ENCODE measurements at places on chromosomes 5 and 9. TPM values are rescaled to one million over a fixed set of nuclear protein-coding genes. Genes with fewer than 3 reads are reported as not detected.

DNA sequence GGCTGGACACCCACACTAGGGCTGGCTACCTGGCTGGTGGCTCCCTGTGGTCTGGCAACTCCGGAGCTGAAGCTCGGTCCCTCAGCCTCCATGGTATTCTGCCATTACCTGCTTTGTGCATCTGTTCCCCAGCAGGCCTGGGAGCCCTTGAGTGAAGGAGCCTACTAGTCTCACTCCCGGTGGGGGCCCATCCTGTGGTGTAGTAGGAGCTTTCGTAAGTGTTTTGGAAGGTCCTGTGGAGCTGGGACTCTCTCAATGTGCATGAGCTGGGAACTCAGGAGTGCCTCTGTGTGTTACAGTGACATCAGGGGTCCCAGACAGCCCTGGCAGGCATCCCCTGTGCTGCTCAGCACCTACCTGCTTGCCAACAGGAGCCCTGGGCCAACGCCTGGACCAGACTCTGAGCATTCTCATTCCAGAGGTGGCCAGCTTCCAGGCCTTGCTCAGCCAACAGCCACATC, 267.1 kb downstream of the GADD45G start:
- DNase-seq: no peak

DNA sequence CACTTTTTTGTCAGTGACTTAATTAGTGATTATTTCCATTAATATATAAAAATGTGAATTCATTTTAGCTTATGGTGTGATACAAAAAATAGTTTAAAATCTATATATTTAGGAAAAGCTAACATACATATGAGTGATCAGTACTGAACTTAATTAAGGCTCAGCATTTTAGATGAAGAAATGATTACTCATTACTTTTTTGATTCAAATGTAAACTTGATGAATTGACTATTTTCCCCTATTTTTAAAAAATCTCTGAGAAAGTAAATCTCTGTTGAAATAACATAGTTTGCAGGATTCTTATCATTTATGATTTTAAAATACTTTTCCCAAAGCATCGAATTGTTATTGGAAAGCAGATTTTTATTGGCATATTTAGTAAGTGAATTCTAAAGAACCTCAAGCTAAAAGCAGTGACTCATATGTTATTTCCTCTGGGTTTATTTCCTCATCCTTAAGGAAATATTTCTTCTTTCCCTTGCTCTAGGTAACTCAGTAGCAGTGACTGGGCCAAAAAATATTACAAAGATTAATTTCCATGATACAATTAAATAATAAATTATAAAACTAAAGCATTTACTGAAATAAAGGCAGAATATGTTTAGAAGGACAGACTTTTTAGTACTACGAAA, 290.6 kb downstream of the FER start:
- DNase-seq: no peak

- DNase-seq: no peak
These were observed 176.4 kb downstream of the KIF4B start for GRCh38 chr5:155189981-155190380.

GRCh38 chr9:33393581-33393980, 8.8 kb downstream of the AQP7 start:
- DNase-seq: no peak

- no peak for DNase-seq
These were observed 339.0 kb downstream of the NSG2 start for GRCh38 chr5:174384509-174384947.

GRCh38 chr9:88980740-88981203, 10.5 kb upstream of the S1PR3 start:
- no peak for DNase-seq

DNA sequence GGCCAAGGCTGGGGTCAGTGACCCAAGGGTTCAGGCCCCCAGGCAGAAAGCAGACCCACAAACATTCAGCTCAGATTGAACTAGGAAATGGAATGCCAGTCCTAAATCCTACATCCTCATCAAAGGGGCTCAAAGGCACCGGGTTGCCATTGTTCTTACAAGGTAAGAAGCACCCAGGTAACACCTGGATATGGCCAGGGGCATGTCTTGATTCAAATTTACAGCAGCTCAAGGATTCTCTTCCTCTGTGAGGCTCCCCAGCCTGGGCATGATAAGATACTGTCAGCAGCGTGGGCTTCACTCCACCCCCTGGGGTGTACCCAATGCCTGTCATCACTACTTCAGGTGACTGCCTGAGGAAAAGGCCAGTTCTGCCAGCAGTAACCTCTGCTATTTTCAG, 92.1 kb upstream of the FSTL4 start:
- DNase-seq: no peak

GRCh38 chr5:136674178-136674577, 308.8 kb upstream of the TRPC7 start:
- DNase-seq: no peak

- DNase-seq: no peak
These were observed 881.1 kb upstream of the DMAC1 start for GRCh38 chr9:8680658-8681057.

DNA sequence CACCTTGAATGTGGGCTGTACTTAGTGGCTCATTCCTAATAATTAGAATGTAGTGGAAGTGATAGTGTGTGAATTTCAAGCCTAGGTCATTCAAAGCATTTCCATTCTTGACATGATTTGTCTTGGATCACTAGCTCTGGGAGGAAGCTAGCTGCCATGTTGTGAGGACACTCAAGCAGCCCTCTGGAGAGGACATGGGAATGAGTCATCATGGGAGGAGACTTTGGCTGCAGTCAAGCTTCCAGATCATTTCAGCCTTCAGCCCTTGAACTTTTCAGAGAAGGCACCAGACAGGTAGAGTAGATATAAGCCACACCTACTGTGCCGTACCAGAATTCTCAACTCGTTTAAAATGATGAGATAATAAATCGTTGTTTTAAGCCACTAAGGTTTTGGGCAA, 506.9 kb downstream of the ZNF608 start:
- DNase-seq: no peak

DNA sequence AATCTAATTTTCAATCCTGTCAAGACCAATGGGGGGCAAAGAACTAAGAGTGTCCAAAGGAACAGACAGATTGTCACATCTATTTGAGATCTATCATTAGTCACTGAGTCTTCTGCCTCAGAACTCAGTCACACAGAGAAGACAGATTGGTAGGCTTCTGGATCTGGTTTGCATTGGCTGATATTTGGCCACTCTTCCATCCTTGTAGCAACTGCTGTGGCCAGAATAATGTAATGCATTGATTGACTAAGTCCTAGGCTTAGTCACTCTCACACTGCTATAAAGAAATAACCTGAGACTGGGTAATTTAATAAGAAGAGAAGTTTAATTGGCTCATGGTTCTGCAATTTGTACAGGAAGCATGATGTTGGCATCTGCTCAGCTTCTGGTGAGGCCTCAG, 458.5 kb downstream of the ACTL7B start:
- DNase-seq: no peak

DNA sequence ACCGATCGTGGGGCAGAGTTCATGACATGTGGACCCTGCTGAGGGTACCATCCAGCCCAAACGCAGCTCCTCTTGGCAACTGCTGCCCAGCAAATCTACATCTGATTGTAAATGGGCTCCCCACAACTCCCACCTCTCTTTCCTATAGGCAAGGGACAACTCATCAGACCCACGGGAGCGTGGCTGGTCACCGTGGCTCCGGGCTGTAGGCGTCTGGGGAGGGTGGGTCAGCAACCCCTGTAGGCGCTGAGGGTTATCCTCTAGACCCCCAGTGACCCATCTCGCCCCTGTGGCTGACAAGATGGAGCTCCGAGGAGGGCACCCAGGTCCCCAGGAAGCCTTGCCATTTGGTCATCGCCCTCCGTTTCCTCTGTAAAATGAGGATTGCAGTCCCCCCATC, 122.4 kb downstream of the ZNF354C start:
- DNase-seq: no peak

DNA sequence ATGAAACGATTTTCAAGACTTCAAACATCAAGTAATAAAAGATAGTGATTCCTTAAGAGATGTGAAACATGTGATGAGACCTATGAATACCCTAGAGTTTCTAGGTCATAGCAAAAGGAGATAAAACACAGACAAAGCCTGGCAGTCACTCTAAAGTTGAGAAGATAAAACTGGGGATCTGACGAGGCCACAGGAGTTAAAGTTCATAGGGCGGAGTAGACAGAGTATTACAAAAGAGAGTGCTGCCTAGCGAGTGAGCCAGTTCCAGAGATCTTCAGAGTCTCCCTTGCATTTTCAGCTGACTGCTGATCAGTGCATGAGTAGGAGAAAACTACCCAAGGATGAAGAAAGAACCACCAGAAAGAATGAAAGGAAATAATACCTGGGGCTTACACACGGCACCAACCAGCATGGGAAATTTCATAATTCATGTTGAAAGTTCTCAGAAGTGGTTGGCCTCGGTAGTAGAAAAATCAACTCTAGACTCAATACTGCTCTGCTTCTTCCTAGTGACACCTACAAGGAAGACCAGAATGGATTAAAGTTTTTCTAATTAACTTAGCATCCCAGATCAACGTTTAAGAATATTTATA, 30.4 kb downstream of the FBXO4 start:
- no peak for DNase-seq

DNA sequence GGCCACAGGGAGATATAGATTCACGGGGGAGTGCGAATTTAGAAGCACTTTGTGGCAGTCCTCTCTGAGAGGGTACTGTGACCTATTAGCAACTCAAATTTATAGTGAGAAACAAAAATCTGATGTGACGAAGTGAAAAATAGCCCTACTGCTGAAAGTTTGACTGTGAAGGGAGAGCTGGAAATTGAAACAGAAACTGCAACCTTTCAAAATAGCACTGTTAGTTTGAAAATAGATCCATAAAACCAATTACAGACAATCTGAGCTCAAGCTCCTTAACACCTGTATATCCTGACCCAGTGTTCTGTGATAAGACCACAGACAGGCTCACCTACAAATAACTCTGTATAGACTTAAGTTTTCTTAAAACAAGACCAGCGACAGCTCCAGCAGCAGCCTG, 420.1 kb downstream of the IRX1 start:
- DNase-seq: no peak

DNA sequence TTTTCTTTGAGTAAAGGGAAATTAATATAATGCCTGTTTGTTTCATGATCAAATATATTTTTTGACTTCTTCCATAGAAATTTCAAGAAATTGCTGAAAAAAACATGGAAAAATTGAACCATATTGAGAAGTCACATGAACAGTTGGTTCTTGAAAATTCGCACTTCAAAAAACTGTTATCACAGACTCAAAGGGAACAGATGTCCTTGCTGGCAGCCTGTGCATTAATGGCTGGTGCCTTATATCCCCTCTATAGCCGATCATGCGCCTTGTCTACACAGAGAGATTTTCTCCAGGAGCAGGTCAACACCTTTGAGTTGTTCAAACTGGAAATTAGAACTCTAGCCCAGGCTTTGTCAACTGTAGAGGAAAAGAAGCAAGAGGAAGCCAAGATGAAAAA, 191.4 kb downstream of the CCDC171 start:
- no peak for DNase-seq

DNA sequence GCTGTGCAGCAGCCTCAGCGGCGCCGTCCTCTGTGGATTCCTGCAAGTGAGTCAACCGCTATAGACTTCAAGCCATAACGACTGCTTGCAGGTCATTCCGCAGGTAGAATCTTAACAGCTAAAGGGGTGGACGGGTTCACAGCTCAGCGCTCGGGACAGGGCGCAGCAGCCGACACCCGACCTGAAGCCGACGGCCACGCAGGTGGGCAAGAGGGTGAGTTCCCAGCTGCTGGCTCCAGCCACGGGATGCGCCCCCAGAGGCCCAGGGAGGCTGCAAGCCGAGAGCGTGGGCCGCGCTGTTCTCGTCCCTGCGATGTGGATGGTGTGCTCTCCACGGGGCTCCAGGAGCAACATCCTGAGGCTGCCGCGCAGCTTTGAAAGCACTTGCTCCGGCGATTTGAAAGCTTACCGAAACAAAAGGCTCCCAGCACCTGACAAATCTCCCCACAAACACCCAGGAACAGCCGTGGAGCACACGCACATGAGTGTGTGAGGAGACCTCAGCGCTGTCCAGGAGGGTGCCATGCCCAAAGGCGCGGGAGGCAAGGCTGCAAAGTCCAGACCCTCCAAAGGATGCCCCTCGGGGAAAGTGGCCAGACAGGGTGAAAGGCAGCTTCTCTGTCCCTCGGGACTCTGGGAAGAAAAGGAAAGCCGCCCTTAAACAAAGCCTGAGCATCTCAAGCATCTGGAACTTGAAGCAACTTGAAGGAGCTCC, 48.7 kb downstream of the EXD3 start:
- DNase-seq: no peak

DNA sequence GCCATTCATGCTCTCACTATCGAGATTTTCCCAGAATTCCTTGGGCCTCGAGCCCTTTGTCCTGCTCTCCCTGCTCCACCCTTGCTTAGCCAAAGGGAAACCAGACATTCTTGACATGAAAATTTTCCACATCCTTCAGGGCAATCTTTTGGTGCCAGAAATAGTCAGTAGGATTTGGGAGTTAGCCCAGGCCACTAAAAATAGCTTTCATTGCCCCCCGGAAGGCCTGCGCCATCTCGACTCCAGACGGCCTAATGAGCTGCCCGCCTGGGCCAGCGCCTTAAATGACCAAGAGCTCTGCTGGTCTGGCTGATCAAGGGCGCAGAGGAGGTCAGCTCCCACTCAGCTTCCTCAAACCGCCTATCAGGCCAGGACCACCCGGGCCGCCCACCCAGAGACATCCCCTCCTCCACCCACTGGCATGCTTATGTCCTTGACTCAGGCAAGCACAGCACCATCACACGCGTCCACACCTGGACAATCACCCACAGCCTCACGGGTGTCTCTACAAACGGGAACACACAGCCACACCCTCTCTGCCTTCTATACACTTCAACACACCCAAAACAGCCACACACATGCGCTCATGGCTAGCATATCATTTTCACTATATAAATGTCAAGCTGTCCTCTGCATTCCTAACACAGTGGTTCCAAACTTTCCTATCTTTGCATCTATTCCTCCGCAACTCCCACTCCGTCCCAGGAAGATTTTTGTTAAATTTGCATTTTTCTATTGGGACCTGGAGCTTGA, 20.9 kb downstream of the DUSP1 start:
- DNase-seq: no peak

DNA sequence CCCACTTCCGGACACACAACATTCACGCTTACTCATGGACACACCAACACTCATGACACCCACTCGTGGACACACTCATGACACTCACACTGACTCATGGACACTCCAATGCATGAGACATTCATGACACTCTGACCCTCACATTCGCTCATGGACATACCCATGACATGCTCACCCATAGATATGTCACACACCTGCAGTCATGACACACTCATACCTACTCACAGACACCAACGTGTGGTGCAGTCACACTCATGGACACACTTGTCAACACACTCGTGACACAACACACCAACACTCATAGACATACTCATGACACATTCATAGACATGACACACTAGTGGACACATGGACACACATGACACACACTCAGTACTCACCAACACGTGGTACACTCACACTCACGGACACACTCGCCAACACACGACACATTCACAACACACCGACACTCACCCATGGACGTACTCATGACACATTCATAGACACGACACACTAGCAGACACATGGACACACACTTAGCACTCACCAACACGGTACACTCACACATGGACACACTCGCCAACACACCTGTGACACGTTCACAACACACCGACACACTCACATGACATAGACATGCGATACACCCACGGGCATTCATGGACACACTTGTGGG, 73.4 kb downstream of the PHF2 start:
- DNase-seq: peak; percentile 21

- DNase-seq: no peak
These were observed at the start of gene INSL6 for GRCh38 chr9:5185220-5185840. Gene INSL6 (minus strand): TSS chr9:5185639. CDS start chr9:5185602, 37 bp downstream.

- DNase-seq: no peak
These were observed 225.0 kb downstream of the PBX3 start for GRCh38 chr9:125972012-125972729.

FUBP3 gene
- 29.7 TPM for total RNA-seq

PLAC8L1 gene
- not detected for total RNA-seq

PTGER4 gene
- total RNA-seq: 41.7 TPM

CDX1 gene
- not detected for total RNA-seq

SMIM33 gene
- total RNA-seq: not detected

SNX18 gene
- total RNA-seq: 37.5 TPM

Data from omental fat pad (tissue), 4 donors.